HepG2 (cell line): ENCODE measurements at places on chromosomes 2 and 18.

DNA sequence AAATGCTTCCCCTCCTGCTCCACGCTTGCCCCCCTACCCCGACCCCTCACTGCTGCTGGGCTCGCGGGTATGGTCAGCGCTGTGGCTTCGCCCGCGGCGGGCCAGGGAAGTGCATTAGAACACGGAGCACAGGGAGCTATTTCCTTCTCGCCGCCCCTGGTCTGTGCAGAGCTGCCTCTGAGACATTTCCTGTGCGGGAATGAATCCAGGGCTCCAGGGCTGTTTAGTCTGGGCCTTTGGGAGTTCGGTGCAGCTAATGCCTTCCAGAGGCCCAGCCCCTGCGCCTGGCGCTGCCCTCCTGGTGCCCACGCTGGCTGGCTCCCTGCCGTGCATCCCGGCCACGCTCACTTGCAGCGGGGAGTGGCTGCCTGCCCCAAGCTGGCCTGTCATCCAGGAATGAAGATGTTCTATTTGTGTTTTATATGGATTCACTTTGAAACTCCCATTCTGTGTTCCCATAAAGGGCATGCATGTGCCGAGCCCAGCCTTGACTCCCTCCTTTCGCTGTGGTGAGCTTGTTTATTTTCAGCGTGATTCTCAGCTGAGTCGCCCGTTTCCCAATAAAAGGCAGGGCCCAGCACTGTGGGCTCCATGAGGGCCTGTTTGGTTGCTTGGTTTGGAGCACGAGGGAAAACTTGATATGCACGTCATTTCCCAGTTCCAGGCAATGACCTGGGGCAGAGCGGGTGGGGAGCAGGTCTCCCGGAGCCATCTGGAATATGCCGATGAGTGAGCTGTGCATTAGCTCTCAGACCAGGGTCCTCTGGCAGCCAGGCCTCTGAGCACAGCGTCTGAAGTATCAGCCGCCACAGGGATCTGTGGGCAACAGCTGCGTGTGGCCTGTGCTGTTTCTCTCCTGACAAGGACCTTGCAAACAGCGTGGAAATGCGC lies 42.7 kb downstream of the SH3RF3 start:
- no peak for DNase-seq

- no peak for DNase-seq
Observed at GRCh38 chr18:74528478-74528877, 5.8 kb upstream of the CNDP1 start.

DNA sequence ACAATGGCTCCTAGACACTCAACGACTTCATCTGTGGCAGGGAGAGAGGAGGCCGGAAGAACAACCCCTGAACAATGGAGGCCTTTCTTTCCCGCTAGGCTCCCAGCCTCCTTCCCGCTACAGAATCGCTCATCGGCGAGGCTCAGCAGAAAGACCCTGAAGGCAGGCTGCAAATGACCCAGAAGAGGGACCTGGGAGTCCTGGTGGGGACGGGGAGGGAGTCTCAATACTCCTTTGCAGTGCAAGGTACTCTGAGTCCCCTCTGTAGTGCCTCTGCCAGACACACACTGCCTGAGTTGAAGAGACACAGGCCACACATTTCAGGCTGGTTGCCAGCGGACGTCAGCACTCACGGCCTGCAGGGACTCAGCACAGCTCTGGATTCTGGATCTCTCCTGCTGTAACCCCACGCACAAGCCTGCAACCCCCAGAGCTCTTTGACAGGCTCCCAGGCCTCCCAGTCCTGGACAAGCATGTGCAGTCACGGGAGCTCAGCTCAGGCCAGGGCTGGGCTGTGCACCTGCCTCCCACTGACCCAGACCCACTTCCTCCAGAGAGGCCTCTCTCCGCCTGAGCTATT lies 6.1 kb downstream of the GPR17 start:
- DNase-seq, result no peak

DNA sequence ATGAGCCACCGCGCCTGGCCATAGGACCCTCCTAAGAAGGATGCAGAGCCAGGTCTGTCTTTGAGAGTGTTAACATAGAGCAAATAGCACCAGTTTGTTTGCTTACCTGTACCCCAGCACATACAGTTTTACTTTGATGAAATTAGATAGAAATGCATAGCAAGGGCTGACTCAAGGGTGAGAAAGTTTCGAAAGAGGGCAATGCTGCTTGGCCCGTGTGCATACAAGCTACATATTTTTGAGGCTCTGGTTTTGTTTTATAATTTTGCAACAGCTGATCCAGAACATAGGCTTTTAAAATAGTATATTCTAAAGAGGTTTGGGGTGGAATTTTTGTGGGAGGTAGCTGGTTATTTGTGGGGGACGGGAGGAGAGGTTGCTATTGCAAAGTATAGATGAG lies 151.7 kb downstream of the MCFD2 start:
- DNase-seq, result no peak

DNA sequence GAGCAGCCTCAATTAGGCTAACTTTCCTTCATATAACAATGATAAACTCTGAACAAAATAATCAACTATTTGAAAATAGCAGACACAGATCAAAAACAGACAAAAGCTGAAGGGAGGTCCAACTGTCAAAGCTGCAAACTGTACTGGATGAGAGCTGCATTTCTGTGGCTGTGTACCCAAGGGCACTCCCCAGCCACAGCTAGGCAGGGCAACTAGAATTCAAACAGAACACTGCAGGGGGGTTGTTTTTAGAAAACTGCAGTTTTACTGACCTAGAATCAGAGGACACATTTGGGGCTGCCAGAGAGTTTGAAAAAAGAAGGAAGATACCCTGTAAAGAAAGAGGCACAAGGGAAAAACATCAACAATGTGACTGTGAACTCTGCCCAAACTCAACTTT lies 56.8 kb downstream of the SMAD2 start:
- no peak for DNase-seq

- no peak for DNase-seq
Observed at GRCh38 chr2:13050764-13051163, 334.0 kb downstream of the TRIB2 start.

DNA sequence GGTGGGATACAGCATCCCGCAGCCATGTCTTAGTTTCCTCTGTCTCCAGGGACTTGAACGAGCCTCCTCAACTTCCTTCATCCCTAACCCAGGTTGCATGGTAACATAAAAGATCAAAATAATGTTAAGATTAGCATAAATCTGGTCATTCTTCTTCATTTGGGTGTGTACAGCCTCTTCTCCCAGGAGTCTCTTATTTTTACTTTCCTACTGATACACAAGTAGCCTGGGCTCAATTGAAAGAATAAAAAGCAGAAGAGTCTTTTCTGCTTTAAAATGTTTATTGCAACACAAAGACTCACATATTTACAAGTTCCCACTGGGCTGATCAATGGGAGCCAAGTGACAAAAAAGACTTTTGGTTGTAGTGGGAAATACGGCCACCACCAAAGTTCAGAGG lies 137.9 kb upstream of the PID1 start:
- DNase-seq, result no peak

DNA sequence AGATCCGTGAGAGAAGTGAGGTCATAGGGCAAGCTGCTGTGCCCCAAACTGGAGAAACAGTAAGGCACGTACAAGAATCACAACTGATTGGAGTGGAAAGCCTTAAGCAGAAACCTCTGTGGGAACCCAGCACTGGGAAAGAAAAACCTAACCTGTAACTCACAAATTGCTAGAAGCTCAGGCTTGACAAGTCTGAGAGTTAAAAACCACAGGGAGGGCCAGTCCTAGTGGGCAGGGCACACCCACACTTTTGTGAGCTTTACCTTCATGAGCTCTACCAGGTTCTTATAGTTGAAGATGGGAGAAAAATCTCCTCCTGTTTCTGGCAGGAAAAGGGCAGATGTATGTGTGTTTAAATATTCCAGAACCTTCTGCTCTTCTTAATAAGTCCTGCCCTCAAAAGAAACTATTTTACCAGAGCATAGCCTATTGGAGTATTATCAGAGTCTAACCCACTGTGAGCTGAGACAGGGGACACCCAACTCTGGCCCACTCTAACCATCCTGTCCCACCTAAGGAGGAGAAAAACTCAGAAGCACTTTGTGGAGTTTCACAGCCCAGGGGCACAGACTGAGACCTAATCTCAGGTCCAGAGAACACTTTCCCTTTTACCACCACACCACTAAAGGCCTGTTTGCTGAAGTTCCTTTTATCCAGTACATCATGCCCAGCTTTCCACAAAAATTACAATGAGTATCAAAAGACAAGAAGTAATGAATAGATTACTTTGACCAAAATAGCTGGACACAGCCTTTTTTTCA lies 1265.7 kb upstream of the CHAC2 start:
- DNase-seq, result no peak

DNA sequence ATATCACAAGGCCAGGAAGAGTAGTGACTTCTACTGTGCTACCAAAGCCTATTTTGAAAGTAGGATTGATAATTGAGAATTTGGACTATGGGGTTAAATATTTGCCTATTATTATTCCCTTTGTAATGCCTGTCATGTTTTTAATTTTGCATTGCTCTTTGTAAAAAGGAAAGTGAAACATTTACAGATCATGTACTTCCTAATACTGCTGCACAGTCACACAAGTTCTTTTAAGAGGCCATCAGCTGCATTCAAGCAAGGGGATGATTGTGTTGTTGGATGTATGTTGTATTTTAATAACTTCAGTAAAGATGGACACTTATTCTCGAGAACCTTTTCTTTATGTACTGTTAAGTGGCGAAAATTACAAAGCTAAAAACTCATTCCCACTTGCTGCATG lies 70.1 kb downstream of the PLEKHA3 start:
- no peak for DNase-seq

DNA sequence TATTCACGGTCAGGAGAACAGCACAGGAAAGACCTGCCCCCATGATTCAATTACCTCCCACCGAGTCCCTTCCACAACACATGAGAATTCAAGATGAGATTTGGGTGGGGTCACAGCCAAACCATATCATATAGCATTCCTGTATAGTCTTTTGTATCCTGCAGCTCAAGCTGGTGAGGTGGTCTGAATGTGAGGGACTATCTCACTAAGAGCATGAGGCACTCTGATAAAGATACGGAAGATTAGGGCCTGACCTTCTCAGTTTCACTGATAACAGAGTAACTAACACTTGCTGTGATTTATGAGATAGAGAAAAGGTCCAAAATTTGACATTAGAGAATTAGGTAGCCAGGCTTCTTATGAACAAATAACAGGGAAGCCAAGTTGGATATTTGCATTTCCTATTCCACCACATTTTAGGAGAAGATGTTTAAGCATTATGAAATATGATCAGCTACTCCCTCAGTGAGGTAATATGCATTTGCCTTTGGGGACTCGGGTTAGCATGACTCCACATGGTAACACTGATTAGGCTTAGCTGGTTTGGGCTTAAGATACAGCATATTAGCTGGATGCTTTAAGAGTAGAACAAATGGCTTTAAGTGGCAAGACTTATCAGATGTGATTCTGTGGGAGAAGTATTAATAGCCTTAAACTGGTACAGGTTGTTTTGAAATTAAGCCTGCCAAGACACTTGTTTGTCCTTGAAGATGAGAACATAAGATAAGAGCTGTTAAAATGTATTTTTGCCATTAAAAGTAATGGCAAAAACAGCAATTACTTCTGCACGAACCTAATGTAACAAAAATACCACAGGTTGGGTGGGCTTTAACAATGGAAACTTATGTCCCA lies 106.9 kb upstream of the MSTN start:
- no peak for DNase-seq

DNA sequence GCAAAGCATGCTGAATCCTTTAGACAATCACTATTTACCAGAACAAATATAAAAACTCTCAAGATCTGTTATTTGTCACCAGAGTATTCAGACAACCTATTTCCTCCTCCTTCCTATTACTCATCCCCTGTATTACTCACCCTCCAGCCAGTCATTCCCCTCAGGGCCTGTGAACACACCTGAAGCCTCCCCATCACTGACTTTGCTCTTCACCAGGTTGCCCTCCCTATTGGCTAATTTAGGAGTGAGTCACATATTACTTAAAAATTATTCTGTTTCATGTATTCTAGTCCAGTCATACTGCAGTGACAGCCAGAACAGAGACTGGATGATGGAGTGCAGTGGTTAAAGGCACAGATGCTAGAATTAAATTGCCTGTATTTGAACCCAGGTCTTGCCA lies 3.7 kb upstream of the ATG16L1 start:
- peak; percentile 61 for DNase-seq

DNA sequence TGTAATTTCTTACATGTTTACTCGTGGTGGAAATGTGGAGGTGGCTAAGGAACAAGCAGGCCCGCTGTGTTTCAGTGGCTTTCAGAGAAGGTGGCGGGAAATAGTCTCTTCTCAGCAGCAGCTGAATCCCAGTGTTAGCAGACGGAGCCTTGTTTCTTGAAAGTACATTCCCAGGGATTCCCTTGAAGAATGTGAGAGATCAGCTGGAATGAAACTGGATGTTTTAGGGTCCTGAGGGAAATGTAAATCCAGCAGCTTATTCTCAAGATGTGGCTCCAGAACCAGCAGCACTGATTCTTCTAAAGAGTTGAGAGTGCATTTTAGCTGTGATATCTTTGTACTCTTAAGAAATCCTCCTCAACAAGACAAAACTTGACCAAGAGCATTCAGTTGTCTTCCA lies 59.1 kb downstream of the CDC42EP3 start:
- DNase-seq, result no peak

DNA sequence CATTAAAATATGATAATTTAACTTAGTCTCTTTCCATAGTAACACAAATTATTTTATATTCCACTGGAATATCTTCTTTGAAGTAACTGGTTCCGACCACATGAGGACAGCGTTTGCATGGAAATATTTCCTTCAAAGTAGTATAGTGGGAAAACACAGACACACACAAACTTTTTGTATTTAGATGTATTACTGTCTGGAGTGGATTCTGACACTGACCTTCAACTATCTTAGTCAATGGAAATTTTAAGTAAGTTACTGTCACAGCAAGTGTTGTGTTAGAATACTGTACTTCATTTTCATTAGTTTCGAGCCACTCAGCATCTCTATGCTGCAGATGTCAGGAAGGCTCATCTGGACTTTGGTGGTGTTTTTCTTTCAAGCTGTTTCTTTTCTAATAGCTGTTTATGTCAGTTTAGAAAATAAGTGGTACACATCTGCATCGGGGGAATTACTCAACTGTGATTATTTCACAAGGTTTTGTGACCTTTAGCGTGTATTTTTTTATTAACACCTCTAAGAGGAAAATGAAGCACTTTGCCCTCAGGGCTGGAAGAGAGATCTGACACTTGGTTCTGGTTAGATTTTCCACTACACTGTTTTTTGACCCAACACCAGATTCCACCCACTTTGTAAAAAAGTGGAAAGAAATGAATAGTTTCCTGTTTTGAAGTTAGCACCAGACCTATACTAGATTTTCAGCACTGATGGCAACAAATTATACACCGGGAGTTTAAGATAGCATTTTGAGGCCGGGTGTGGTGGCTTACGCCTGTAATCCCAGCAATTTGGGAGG lies 18.9 kb upstream of the THOC1 start:
- peak; percentile 20 for DNase-seq

DNA sequence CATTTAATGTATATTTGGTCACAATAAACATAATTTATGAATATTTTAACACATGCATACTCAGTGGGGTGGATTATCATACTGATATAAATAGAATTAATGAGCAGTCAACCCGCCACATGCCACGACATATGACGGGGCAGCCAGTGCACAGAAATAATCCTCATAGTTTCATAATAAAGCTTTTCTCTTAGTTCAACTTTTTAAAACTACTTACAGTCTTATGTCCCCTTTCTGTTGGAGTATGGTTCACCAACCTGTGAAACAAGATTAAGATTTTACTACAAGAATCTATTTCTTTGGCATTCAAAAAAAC lies 75.6 kb upstream of the ETAA1 start:
- no peak for DNase-seq

GRCh38 chr2:231378026-231378722 lies 17.3 kb upstream of the B3GNT7 start:
- peak; percentile 67 for DNase-seq
